ENCODE measurements at places on chromosomes 13 and 19.

DNA sequence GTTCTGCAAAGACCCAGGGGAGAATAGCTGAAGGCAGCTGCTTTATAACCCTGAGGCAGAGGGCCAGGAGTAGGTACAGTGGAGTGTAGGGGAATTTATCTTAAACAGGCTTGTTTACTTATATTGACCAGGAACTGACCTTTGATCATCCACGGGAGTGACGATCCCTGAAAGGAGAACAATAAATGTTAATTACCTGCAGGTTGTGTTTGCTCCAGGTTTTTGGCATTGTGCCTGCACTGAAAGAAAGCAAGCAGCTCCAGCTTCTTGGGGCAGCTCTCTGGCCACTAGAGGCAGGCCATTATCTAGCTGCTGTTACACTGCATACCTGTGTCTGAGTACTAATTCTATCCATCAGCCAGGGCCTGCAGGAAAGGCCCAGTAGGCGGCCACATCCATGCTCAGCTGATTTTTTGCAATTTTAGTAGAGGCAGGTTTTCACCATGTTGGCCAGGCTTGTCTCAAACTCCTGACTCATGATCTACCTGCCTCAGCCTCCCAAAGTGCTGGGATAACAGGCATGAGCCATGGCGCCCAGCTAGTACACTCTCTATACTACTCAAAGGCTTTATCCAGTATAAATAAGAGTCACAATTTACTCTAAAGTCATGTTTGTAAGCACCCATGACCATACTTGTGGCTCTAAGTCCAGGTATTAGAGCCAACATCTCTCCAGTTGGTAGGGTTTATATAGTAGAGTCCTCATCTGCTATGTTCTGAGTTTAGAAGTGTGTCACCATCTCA lies 8.5 kb upstream of the ZNF91 start:
- DNase-seq: no peak

DNA sequence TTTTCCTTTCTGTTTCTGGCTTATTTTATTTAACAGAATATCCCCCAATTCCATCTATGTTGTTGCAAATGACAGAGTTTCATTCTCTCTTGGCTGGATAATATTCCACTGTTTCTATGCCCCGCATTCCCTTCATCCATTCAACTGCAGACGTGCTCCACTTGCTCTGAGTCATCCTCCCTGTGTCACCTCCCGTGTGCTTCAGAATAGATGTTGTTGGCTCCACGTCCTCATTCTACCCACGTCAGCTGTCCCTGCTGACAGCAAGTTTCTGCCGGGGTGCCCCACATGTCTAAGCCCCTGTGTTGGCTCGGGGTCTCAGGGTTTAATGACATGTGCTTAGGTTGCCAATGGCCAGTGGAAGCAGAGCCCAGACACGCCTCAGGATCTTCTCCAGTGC lies 1041.0 kb downstream of the UQCRFS1 start:
- no peak for DNase-seq

- DNase-seq: no peak
Observed at GRCh38 chr19:31553112-31553845, 204.0 kb upstream of the TSHZ3 start.

GRCh38 chr19:2015608-2015950 lies at the start of gene BTBD2:
Gene BTBD2, minus strand, starts transcription at chr19:2015714. Its CDS starts 11 bp downstream, at chr19:2015703.
- no peak for DNase-seq

GRCh38 chr13:94308832-94309231 lies 170.7 kb downstream of the DCT start:
- DNase-seq: no peak

GRCh38 chr13:99087954-99088491 lies 110.2 kb upstream of the DOCK9 start:
- no peak for DNase-seq

DNA sequence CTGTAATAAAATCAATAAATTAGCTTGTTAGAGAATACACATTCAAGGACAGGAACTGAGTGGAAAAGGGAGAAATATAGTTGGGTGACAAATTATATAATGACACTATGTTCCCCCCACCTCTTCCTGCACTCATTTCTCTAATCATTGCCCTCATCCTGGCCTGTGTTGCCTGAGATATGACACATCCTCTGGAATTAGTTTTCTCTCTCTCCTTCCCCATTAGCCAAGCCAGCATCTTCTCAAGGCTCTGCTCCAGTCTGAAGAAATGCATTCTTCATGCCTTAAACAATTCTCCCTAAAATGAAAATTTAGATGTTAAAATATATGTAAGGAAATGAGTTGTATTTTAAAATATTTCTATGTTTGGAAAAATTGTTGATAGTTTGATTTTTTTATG lies 280.3 kb downstream of the POU4F1 start:
- DNase-seq: no peak

DNA sequence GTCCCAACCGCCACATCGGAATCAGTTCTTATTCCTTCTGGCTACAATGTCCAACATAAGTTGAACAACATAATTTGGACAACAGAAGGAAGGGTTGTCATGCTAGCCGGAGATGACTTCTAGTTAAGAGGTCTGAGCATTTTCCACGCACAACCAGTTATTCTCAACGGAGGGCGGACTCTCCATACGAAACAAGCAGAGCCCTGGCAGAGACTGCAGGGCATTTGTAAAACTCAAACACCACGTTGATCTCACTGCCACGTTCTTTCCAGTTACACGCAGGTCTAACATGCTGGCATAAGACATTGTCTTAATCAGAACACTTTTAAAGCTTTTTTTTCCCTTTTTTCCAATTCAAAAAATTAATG lies 38.3 kb upstream of the DCUN1D2 start:
- no peak for DNase-seq

GRCh38 chr13:25178070-25178469 lies 6.0 kb upstream of the AMER2 start:
- no peak for DNase-seq

GRCh38 chr13:99984461-99985240 lies 3.1 kb downstream of the ZIC2 start:
- DNase-seq: no peak

- DNase-seq: no peak
Observed at GRCh38 chr19:3609779-3610719, 3.4 kb upstream of the TBXA2R start.

GRCh38 chr19:16372065-16372915 lies 47.7 kb downstream of the KLF2 start:
- DNase-seq: no peak

GRCh38 chr19:3507371-3508120 lies 1.4 kb downstream of the FZR1 start:
- DNase-seq: no peak

DNA sequence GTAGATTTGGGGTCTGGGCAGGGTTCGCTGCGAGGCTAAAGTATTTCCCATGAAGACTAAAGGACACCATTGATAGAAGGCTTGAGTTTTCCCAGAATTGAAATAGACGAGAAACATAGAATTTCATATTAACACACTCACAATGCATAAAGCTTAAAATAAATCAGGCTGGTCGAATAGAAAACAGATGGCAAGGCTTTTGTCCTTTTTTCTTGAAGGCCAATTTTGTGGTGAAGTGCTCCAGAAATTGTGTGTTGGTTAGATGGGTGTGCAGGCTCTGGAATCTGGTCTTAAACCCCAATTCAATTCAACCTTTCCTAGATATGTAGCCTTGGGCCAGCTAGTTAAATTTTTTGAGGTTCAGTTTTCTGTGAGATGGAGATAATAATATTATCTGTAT lies 56.9 kb upstream of the LRCH1 start:
- no peak for DNase-seq

- DNase-seq: no peak
Observed at GRCh38 chr19:19257836-19258588, 15.1 kb downstream of the TM6SF2 start.

DNA sequence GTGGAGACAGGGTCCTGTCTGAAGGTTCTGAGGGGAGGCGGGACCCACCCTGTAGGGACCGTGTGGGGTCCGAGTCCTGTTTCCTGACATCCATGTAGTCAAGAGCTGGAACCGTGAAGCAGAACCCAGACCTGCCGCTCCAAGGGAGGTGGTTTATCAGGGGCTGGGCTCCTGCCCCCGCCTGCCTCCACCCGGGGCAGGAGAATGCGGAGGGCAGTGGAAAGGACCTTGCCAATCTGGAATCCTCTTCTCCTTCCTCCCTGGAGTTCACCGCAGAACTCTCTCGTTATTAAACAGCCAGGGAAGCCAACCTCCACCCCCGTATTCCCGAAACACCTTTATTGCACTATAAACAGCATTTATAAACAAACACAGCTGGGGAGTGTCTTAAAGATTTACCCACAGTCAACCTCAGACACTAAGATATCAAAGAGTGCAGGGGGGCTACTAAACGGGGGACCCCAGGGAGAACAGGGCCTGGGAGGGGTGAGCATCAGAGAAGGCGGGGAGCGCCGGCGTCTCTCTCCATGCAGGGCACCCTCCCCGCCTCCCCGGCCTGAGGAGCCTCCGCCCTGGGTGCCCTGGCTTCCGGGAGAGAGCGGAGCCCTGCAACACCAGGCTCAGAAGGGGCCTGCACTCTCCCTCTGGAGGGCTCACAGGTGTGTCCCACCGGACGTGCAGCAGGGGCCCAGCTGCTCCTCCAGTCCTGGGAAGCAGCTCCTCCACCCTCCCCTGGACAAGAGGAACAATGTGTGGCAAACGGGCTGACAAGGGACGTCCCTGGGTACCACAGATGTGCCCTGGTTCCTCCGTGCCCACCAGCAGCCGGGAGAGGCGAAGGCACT lies 3.6 kb downstream of the C2CD4C start:
- no peak for DNase-seq

GRCh38 chr13:102571075-102571474 lies 25.7 kb upstream of the TPP2 start:
- no peak for DNase-seq

GRCh38 chr13:95304453-95304852 lies 3.2 kb upstream of the ABCC4 start:
- no peak for DNase-seq

- no peak for DNase-seq
Observed at GRCh38 chr19:10885201-10886169, 14.1 kb downstream of the CARM1 start.

DNA sequence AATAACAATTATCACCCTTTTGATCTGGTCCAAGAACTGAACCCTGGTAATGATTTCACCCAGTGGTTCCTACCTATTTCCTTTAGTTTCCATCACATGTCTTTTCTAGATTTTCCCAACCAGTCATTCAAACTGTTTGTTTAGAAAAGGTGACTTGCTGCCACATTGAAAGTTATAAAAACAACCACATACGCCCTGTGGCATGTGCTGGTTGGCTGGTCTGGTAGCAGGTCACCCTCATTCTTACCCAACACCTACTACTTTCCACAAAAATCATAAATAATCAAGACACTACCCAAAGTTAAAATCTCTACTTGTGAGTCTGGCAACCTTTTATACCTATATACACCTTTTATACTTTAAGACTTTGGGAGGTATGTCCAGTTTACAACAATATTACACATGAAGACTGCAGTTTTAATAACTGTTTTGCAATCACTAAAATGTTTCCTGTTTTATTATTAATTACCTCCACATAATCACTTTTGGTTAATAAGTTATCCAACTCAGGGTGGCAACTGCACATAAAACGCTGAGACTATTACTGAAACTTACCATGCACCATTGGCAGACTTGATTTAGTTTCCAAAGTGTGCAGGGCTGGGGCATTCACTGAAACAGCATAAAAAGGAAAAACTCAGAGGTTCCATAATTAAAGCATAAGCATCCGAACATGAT lies 38.9 kb downstream of the DZIP1 start:
- DNase-seq: no peak
